Kidney (tissue), 22 donors: ENCODE measurements at places on chromosomes 5 and 9. TPM values are rescaled to one million over a fixed set of nuclear protein-coding genes. Genes with fewer than 3 reads are reported as not detected.

Gene SLCO6A1
- total RNA-seq, result not detected

Gene NR2F1
- 49.5 TPM for total RNA-seq

Gene AGPAT2
- 83.6 TPM for total RNA-seq

DNA sequence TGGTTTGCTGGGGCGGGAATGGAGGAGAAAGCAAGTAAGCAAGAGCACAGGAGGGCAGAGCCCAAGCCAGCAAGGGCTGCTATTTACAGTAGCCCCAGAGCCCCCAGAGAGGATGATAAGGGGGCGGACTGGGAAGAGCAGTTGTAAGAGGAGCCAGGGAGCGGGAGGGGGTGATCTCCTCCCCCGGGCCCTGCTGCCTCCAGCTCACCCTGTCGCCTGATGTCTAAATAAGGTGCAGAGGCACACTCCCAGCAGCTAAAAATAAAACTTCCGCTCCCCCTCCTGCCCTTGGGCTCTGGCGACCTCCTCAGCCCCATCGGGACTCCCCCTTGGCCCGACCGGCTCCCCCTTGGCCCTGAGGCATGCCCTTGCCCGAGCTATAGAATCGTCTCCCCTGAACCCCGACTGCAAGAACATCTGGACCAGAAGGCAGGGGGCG lies 14.4 kb upstream of the CCDC69 start:
- DNase-seq, result no peak

- DNase-seq, result no peak
These were observed 212.6 kb upstream of the MSX2 start for GRCh38 chr5:174511714-174512253.

- DNase-seq, result no peak
These were observed 195.2 kb downstream of the TAF11L14 start for GRCh38 chr5:17829456-17829855.

GRCh38 chr5:65779643-65780042 lies 57.6 kb downstream of the NLN start:
- DNase-seq, result no peak

DNA sequence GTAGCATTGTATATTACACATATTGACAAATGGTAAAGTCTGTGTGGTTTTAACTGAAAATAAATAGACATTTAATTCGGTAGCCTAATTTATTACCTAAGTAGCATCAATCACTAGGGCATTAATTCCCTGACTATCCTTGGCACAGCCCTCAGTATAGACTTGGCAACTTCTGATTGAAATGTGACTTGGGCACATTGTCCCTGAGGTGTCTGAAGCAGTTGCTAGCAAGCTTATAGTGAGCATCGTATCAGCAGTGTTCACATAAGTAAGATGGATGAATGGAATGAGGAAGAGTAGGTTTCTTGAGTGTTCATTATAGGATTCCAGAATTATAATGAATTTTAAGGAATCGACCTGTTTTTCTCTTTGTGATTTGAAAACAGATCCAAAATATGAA lies 16.1 kb downstream of the LURAP1L start:
- DNase-seq, result no peak

DNA sequence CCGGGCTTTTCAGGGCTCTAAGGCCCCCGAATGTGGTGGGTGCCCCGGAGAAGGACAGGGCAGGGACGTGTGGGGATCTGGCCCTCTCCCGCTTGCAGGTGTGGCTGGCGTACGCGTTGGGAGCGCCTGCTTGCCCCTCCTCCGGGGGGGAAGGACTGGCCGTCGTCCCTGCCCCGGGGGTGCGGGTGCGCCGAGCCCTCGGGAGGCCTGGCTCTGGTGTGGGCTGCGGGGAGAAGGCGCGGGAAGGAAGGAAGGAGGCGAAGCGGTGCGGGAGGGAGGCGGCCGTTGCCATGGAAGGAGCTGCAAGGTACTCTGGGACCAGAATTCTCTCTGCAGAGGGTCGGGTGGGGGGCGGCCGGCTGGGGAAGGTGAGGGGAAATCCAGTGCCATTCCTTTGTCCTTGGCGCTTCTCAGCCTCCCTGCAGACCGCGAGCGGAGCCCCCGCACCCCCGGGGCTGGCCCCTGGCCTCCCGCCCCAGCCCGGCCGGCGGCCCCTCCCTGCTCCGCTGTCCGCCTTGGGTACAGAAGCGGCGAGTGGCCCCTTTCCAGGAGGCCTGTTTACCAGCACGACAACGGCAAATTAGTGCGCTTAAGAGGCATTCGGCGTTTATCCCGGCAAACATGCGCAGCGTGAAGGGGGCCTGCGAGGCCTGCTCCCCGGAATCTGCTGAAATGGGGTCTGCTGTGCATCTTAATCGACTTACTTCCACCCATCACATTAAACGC lies 67.1 kb upstream of the UNC5A start:
- peak; percentile 46 for DNase-seq
